ENCODE measurements at places on chromosomes 16 and 17. TPM values are rescaled to one million over a fixed set of nuclear protein-coding genes. Genes with fewer than 3 reads are reported as not detected.
A peak's percentile ranks its signal among the peaks of the same experiment; 100 is the strongest.

DNA sequence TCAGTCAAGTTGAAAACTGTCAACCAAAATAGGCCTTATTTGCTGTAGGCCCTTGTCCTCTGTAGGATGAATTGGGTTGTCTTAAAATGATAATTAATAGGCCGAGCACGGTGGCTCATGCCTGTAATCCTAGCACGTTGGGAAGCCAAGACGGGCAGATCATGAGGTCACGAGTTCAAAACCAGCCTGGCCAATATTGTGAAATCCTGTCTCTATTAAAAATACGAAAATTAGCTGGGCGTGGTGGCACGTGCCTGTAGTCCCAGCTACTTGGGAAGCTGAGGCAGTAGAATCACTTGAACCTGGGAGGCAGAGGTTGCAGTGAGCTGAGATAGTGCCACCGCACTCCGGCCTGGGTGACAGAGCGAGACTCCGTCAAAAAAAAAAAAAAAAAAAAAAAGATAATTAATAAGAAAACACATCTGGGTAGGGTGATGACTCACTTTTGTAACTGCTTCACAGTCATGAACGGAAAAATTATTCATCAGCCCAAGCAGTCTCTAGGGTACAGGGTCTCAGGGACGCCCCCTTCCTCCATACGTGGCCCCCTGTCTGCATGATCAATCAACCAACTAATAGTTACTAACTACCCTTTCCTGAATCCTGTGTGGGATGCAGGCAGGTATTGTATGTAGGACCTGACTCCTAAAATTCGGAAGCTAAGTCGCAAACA lies 137.0 kb upstream of the RCVRN start:
- DNase-seq = no peak

GRCh38 chr16:53042235-53042701 lies 10.4 kb downstream of the CHD9NB start:
- DNase-seq = no peak

GRCh38 chr17:65228287-65228686 lies 91.1 kb downstream of the RGS9 start:
- DNase-seq = no peak

DNA sequence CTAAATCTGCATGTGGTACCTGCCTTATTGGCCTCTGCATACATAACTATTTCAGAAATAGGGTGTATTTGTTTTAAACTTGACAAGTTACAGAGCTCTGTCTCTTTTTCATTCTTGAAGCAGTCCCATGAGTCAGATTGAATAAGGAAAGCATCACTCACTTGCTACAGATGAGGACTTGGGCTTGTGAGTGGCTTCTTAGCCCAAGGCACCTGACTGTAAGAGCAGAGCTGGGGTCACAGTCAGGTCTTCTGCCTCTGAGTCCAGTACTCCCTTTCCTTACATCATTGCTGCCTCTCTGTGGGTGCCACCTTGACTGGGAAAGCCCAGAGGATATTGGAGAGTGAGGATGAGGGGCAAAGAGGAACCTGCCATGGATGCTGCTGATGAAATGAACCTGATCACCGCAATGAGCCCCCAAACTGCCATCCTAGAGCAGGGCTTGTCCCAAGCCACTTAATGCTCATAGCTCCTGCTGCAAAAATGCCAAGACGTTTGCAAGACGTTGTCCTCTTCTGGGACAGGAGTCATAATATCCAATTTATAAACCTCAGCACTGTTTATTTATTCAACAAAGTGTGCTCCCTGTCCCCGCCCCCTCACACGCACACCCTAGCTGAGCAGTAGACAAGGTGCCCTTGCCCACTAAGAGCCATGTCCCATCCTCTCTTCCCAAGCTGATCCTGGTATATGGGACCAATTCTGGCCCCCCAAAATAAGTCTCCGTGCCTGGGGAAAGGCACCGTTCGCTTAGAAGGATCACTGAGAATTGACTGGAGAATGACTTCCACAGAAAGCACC lies 74.1 kb downstream of the CCDC182 start:
- DNase-seq = no peak

- DNase-seq = no peak
Measured at GRCh38 chr17:36600936-36601302, 464 bp upstream of the MRM1 start.

DNA sequence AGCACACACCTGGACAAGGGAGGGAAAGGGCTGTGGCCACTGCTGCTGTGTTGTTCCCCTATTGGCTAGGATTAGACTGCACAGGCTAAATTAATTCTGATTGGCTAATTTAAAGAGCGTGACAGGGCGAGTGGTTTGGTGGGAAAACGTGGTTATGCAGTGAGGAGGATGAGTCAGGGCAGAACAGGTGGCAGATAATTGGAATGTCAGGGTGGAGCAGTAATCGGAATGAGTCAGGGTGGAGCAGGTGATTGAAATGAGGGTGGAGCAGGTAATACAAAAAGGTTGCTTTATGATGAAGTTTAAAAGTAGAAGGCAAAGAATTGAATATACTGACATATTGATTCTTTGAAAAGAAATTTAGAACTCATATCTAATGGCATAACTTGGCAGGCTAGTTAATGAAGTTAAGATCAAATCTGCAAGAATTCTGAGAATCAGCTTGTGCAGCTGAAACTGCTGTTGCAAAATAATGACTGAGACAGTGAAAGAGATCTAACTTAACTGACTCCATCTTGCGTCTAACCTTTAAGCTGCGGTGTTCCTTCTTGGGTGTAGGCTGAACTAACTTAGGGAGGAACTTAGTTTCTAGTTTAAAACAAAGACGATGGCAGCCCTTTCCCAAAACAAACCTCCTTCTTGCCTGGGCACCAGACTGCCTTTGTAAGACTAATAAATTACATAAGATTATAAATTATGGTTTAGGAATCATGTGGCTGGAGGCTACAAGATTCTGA lies 174.3 kb downstream of the UTP18 start:
- no peak for DNase-seq

DNA sequence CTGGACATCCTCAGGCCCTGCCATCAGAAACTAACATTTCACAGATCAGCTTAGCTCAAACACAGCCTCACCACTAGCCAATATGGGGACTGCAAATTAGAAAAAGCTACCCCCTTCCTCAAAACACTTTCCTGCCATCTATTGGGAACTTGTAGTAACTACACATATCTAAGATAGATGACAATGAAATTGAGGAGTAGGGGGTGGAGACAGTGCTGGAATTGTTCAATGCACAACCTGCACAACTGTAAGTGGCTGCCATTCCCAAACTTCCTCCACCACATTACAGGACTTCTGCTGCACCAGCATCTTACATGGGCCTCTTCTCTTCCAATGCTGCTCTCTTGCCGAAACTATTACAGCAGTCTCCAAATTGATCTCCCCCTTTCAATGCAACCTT lies 21.9 kb downstream of the AIPL1 start:
- peak; percentile 22 for DNase-seq

DNA sequence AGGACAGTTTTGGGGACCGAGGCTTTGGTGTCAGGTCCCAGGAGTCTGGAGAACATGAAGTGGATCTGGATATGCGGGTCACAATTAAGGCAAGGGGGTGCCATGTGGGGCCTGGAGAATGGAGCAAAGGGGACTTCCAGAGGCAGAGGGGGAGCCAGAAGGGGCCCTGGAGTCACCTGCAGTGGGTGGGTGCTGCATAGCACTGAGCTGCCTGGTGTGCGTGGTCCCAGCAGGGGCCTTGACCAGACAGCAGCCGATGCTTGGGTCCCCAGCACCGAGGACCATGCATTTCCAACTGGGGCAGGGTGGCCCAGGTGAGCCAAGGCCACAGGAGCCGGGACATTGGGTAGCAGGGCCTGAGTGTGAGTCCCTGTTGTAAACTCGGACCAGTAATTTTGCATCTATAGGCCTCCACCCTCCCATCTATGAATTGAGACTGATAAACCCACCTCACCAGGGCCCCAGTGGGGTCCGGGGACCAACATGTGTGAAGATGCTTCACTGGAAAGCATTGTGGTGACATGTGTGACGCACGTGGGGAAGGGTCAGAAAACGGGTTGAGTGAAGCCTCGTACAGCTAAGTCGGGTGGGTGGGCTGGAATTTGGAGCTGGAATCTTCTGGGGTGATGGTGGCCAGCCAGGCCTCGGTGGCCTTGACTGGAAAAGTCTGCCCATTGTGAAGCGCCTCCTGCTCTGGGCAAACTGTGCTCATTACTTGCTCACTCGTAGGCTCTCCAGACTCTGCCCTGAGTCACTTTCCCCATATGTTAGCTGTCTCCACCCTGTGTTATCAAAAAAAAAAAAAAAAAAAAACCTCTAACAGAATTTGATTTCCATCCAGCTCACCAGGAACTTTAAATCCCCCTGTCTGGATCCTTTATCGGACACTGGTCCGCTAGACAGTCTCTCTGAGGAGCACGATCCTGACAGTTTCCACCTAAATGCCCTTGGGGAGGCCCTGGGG lies 90.5 kb upstream of the ZNF469 start:
- no peak for DNase-seq

DNA sequence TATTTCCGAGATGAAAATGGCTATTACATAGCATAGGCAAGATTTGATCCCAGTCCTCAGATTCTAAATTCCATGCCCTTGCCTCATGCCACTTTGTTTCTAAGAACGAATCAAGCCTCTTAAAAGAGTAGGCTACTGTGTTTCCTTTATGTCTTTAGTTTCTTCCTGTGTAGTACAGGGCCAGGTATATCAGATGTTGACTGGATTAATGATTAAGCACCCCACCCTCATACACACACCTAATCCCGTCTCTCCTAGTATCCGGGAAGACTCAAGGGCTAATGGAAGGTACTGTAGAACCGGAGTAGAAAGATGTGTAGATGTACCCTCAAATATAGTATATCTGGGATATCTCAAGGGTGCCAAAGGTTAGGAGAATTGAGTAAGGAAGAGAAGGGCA lies 6.7 kb downstream of the TOM1L1 start:
- no peak for DNase-seq

DOC2B gene
- total RNA-seq = 10.5 TPM

NGFR gene
- total RNA-seq = under 0.01 TPM

SLC6A2 gene
- not detected for total RNA-seq
